Amniotic stem cell (primary cell): ENCODE measurements at places on chromosomes 2 and 18.

DNA sequence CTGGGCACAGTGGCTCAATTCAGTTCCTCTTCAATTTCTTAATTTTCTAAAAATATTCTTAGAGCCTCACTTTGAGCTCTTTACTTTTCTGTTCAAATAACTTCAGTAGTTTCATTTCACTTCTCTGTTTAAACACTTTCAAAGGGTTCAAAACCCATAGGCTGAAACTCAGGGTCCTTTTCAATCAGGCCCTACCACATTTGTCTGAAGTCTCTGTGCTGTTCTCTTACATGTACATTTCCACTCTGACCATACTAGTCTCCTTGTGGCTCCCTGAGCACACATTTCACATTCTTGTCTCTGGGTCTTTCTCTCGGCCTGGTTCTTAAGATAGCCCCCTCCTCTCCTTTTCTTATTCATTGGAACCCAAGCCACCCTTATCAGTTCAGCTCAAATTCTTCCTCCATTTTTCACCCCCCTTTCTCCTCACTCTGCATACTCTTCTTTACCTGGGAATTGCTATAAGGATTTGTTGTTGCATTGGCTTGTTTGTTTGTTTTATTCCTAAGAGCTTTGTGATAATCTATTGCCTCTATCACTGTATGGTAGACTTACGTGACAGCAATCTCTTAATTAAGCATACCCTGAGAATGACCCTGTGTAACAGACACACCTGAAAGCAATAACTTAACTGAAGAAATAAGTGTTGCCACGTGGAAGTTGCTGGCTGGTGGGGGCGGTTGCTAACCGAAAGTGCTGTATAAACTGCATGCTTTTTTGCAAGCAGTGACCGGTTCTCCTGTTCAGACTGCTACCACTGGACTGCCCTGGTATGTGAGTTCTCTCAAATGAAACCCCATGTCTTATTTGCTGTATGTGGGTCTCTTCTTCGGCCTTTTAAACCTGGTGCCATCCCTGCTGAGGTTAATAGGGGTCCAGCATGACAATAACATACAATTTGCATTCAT lies 27.7 kb upstream of the ACADL start:
- DNase-seq = no peak

GRCh38 chr18:46502444-46502843 lies 154.6 kb downstream of the LOXHD1 start:
- no peak for DNase-seq

- DNase-seq = no peak
These were observed 8.9 kb downstream of the KLF11 start for GRCh38 chr2:10052216-10052615.

GRCh38 chr2:33383855-33384598 lies 92.4 kb upstream of the RASGRP3 start:
- no peak for DNase-seq

- DNase-seq = no peak
These were observed 223.1 kb downstream of the ATAD2B start for GRCh38 chr2:23703583-23704385.

GRCh38 chr2:120990451-120990871 lies 254.8 kb downstream of the GLI2 start:
- DNase-seq = no peak

- no peak for DNase-seq
These were observed 8.8 kb upstream of the PRSS56 start for GRCh38 chr2:232511336-232511890.

DNA sequence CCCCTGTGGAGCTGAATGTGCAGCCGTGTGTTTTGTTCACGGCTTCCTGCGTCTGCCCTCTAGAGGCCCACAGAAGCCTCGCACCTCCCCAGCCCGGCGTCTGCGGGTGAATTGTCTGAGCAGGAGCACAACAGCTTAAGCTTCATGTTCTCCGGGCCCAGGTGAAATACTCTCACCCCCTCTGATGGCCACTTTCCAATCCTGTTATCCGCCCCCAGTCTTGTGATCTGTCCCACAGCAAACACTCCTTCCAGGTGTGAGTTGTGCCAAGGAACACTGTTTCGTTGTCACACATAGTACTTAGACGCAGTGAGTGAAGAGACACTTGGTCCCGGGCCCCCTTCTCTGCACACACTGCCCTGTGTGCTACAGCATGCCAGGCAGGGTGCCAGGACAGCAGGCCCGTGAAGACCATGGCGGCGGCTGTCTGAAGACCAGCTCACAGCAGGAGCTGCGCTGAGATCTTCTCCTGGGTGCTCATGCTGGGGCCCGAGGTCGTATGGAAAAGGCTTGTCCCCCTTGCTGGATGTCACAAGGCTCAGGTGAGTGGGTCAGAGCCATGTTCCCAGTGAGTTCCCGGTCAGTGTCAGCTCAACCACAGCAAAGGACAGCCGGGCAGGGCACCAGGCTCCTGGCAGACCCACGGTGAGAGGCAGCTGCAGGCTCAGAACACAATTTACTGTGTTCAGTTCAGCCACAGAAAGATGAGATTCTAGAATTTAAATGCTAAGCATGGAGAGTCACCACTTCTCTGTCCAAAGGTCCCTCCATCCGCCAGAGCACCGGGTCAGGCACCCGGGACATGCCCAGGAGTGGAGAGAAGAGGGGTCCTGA lies 6.8 kb upstream of the PXDN start:
- DNase-seq = peak; percentile 61
